ENCODE measurements at places on chromosomes 3 and 15.
A peak's percentile ranks its signal among the peaks of the same experiment; 100 is the strongest.

DNA sequence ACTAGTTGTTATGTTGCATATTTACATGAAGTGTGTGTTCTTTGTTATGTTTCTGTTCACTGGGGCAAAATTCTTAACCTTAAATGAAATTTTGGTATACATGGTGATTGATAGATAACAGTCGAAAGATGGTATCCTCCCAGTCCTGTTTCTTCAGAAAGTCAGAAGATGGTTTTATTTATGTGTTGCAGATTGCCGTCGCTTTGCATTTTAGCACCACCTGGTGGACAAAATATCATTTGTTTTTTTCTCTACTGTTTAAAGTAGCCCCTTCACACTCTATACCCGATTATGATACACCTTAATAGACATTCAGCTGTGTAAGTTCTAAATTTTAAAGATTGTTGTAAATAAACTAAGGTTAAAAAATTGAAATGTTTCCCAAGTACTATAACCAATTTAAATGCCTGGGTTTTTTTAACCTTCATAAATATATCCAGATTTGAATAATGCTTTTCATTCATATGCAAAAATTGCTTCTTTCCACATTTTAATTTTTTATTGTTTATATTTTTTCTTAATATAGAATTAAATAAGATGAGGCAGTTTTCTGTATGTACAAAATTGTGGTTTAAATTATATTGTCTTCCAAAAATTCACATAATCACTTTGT lies 152.2 kb downstream of the ALCAM start:
- no peak for DNase-seq

DNA sequence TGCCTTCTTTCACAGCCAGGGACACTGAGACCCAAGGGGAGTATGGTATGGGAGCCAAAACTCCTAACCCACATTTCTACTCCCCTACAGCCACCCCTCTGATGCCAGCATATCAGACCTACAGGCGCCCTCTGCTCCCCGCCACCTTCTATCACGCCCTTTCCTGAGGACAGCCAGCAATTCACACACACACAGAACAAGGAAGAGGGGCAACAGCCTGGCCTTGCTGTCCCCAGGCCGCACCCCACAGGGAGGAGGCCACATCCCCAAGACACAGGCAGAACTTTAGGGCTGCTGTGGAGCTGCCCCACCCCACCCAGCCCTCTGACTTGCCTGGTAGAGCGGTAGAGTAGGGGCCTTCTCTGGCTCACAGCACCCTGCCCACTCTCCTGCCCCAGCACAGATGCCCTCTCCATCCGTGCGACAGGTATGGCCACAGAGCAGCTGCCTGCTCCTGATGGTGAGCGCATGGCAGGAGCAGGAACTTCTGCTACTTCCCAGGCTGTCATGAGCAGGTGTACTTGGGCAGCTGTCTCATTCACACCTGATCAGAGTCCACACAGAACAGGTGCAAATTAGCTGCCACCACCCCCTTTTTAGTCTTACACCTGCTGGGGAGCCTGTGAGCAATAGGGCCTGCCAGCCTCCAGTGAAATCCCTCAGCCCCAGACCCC lies 33.4 kb downstream of the CCDC33 start:
- DNase-seq, result no peak

- DNase-seq, result no peak
Observed at GRCh38 chr3:48018841-48019240, 2.6 kb upstream of the MAP4 start.

DNA sequence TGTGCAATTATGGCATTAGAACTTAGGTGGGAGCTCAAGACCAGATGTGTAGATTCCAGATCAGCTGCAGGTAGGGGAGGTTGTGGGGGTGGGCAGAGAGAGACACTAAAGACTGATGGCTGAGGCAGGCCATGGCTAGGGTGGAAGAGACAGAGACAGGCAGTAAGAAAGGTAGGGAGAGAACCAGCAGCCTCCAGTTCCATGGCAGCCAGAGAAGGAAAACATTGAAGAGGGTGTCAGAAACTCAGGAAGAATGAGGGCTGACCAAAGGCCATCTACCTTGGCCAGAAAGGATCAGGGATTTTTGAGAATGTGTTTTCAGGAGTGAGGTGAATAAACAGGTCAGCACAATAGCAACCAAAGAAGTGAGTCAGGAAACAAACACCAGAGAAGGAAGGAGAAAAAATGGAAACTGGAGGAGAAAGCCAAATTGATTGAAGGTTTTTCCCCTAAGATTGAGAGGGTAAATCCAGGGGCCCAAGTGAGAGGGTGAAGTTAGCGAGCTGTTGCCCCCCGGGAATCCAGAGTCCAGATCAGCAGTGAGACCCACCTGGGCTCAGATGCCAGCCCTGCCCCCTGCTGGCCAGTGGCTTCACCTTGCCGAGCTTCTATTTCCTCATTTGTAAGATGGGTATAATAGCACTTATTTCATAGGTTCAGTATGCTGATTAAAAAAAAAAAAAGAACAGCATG lies 41.0 kb downstream of the ABHD2 start:
- peak; percentile 78 for DNase-seq

GRCh38 chr15:66923438-66923881 lies 141.9 kb upstream of the SMAD3 start:
- peak; percentile 11 for DNase-seq

GRCh38 chr15:52349052-52349700 lies 53.6 kb upstream of the MYO5C start:
- no peak for DNase-seq

GRCh38 chr3:147304756-147305155 lies 101.6 kb downstream of the ZIC4 start:
- no peak for DNase-seq

GRCh38 chr3:39184081-39184967 lies 8.1 kb downstream of the XIRP1 start:
- DNase-seq, result no peak

DNA sequence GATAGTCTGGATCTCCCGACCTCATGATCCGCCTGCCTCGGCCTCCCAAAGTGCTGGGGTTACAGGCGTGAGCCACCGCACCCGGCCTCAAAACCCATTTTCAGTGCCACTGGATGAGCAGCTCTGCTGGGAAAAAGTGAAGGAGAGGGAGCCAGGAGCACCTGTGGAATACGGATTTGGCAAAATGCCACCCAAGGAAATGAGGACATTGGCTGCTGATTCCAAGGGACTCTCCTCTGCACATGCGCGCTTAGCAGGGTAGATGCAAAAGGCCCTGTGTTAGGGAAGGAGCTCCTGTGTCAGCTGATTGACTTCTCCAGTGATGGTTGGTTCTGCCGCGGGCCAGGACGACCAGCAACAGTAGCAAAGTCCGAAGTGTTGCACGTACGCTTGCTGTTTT lies 43.4 kb upstream of the IGF1R start:
- no peak for DNase-seq

DNA sequence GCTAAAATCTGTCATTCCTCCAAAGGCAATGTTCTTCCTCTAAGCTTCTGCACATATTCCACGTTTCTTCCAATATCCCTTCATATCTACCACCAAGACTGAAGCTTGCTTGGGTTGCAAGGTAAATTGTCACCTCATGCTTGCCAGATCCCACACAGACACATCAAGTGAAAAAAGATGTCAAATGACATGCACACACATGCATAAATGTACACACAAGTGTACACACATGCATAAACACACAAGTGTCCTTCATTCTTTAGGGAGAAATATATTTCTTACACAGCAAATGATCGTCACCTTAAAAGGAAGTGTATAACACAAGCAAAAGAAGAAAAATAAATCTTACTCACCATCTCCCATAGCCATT lies 59.4 kb downstream of the CLASP2 start:
- DNase-seq, result no peak

- no peak for DNase-seq
Observed at GRCh38 chr3:19272296-19272695, 124.0 kb downstream of the KCNH8 start.

GRCh38 chr3:31223278-31223677 lies 309.4 kb upstream of the STT3B start:
- no peak for DNase-seq

DNA sequence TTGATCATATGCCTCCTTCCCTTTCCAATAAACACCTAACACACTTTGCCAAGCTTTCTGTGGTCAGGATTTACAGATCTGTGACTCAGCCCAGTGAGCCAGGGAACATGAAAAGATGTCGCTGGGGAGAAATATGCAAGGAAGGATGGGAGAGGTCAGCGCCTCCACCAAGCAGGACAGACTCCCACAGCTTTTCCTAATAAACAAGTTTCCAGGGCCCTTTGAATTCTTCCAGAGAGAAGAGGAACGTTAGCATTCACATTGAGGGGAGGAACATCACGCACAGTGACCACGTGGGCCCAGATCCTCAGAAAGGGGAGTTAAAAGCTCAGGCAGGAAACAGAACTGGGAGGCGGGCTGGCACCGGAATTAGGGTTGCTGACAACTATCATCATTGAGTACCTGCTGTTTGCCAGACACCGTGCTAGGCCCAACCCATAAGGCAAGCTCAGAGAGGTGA lies 33.3 kb upstream of the MRPS22 start:
- DNase-seq, result no peak

GRCh38 chr3:53016236-53016635 lies 29.6 kb downstream of the SFMBT1 start:
- no peak for DNase-seq

GRCh38 chr3:160831401-160831800 lies 75.4 kb downstream of the PPM1L start:
- no peak for DNase-seq

DNA sequence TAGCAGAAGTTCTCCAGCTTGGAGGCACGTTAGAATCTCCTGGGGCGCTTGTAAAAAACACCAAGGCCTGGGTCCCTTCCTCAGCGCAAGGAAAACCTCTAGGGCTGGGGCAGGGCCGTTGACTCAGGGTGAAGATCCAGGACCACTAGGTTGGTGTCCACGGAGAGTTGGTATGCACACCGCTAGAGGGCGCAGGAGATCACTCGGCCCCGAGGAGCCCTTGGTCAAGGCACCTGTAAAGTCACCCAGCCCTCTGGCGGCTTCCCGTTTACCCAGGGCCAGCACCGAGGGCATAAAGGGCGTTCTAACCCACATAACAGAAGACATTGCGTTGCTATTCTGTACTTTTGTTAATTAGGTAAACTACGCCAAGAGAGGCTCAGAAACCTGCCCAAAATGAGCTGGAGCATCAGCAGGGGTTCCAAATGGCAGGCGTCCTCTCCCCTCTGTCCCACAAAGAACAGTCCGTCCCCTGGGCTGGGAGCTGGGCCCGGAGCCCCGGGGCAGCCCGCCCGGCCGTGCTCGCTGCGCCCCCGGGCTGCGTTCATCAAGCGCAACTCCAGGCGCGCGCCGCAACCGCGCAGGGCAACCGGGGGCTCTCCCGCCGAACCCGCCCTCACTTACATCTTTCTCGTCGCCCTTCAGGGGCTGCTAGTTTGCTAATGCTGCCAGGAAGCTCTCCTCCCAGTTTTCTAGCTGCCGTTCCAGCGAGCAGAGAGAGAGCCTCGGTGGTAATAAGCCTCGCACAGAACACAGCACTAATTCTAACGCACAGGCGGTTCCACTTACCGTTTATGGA lies 332.1 kb downstream of the ARRDC4 start:
- DNase-seq, result no peak

GRCh38 chr3:4794331-4794730 lies 184.9 kb upstream of the BHLHE40 start:
- DNase-seq, result no peak

DNA sequence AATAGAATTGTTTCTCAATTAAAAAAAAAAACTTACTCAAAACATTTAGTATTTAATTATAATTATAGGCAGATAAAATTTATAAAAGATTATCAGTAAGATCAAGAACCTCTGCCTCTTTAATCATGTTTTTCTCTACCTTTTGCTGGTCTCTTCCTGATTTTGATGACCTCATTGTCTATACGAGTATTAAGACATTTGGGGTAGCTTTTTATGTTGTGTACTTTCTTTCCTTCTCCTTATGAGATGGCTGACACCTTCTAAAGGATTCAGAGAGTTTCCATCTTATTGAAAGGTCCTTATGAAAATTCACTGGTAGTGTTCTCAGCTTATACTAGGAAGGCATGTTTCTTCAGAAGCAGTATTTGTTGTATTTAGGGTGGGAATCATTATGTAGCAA lies 426.3 kb downstream of the LPP start:
- no peak for DNase-seq

DNA sequence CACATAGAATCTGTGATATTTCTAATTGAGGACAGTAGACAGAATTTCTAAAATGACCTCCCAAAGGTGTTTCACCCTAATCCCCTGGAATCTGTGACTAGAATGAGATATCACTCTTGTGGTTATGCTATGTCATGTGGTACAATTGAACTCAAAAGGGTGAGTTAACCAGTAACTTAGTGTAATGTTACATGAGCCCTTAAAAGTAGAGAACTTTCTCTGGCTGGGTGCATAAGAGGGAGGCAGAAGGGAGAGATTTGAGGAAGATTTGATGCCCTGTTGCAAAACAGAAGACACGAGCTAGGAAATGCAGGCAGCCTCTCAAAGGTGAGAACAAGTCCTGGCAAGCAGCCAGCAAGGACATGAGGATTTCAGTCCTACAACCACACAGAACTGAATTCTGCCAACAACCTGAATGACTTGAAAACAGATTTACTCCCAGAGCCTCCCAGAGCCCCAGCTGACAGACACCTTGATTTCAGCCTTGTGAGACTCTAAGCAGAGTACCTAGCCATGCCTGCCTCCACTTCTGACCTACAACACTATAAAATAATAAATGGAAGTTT lies 160.3 kb downstream of the MTHFS start:
- DNase-seq, result no peak

DNA sequence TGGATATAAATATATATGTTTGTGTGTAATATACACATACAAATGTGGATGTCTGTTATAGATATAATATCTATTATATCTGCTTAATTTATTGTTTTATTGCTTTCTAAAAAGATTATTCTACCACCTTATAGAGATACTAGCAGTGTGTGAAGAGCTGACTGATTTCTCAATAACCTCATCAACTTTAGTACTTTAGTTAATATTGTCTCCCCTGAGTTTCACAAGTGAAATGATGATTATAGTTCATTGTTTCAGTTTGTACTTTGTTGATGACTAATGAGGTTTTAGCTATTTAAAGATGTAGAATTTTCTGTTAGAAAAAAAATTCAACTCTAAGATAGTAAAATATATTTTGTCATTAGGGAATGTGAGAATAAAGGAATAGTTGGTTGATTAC lies 11.4 kb downstream of the RSRC1 start:
- no peak for DNase-seq

GRCh38 chr15:82106679-82107078 lies 60.9 kb upstream of the MEX3B start:
- DNase-seq, result no peak

GRCh38 chr3:36991923-36992805 lies 767 bp downstream of the EPM2AIP1 start:
- DNase-seq, result peak; percentile 44

DNA sequence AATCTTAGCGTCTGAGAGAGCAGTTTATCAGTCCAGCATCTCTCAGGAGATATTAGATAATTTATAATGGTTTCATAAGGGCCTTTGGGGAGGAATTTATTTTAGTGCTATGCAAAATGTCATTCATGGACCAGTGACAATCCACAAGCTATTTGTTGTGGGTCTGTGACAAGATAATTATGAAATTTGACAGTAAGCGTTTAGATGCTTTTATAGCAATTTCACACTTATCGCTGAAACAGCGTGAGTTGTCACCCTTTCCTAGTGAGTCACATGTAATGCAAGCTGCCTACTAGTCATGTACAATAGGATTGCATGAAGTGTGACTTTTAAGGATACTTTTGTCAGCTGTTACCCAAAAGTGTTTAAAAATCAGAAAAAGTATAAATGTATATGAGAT lies 315.6 kb upstream of the THBS1 start:
- DNase-seq, result no peak

Data from CD4-positive, alpha-beta T cell (primary cell).